ENCODE measurements at places on chromosomes 1 and 21. TPM values are rescaled to one million over a fixed set of nuclear protein-coding genes. Genes with fewer than 3 reads are reported as not detected.
A peak's percentile ranks its signal among the peaks of the same experiment; 100 is the strongest.

- DNase-seq = no peak
Measured at GRCh38 chr21:45537746-45538291, 4.4 kb downstream of the SLC19A1 start.

- DNase-seq = no peak
Measured at GRCh38 chr1:70990469-70991253, 57.0 kb downstream of the PTGER3 start.

GRCh38 chr1:7366286-7366954 is 404.7 kb upstream of the VAMP3 start:
- no peak for DNase-seq

DNA sequence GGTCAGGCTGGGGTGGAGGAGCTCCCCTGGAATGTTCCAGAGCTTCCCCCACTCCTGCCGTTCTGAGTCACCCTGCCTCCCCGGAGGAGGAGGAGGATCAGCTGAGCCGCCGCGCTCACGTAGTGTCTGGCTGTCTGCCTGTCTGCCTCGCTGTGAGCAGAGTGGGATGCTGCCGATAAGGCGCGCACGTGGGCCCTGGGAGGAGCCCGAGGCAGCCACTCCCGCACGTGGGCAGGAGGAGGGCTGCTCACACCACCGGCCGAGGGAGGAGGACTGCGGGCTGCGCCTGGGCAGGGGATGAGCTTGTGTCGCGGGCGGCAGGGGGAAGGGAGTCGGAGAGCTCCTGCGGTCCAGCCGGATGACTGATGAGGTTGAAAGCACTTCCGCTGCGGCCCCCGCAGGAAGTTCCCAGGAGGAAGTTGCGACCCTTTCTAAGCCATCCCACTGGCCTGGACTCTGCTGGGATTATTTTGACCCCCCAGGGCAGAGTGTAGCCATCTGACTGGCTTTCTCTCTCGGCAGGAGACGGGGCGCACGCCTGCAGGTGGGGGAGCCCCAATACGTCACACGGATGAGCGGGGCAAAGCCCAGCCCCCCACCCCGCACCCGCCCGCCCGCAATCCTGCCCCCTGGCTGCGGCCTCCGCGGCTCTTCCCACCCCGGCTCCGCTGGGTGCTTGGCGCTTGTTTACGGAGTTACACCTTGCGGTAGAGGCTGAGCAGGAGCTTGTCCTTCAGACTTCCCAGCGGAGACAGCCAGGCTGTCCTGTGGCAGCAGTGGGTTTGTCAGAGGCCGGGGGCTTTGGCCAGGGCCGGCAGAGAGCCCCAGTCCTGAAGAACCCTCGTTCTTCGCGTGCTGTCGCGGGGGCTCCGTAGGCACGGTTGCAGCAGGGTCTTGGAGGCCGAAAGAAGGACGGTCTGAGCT is 9.8 kb downstream of the PDXK start:
- DNase-seq = peak; percentile 87

- no peak for DNase-seq
Measured at GRCh38 chr1:79657951-79658658, 651.6 kb upstream of the ADGRL4 start.

Gene EFNA4
- 2.8 TPM for total RNA-seq

Gene FHAD1
- total RNA-seq = not detected

Gene KRTAP10-1
- total RNA-seq = not detected

GRCh38 chr1:62337706-62338631 is 18.7 kb upstream of the KANK4 start:
- DNase-seq = no peak

- DNase-seq = no peak
Measured at GRCh38 chr1:1191734-1192133, 14.7 kb downstream of the TNFRSF18 start.

- DNase-seq = no peak
Measured at GRCh38 chr1:233027046-233027445, 76.6 kb downstream of the NTPCR start.

DNA sequence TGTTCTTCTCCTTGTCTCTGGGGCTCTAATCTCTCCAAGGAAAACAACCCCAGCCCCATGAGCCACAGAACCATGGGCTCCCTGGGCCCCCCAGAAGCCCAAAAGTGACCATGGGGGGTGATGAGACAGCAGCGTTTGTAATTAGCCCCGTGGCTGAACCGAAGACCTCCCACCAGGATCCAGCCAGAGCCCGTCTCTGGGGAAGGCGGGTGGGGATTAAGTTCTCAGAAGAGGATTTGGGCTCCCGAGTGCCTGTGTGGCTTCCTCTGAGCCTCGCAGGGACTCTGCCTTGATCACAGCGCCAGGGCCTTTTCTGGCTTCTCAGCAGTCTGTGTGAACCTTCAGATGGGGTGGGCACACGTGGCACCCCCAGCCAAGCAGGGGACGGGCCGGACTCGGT is 77.0 kb downstream of the ALPL start:
- no peak for DNase-seq

Gene EVA1B
- total RNA-seq = 107 TPM

- DNase-seq = no peak
Measured at GRCh38 chr1:185152187-185152767, 4.5 kb downstream of the TRMT1L start.

DNA sequence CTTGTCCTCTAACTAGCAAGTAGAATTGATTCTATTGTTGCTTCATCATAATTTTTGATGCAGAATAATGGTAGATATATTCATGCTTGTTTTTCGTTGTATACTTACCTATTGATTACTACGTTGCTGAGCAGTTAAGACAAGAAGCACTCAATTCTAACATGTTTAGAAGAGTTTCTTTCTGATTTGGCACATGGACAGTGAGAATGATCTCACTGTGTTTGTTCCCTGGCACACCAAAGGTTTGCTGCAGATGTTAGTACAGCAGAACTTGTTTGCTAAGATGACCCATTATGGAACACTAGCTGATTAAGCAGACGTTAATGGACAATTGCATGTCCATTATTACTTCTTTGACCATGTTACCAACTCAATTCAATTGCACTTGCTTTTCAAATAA is 184.7 kb upstream of the SGIP1 start:
- no peak for DNase-seq

- DNase-seq = no peak
Measured at GRCh38 chr1:196306421-196306820, 301.8 kb downstream of the KCNT2 start.

DNA sequence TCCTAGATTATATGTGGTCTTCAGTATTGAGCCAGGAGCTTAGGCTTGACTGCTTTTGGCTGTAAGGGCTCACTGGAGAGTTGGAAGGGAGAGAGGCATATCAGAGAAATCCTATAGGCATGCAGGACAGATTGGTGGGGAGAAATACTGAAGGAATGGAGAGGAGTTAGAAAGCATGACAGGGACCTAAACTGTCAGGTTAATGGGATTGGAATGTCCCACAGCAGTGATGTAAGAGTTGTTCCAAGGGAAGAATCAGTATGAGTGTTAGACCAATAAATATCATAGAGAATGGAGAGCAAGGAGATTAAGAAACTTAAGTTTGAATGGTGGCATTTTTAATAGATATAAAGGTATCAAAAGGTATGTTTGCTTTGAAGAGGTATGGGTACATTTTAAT is 39.7 kb downstream of the SLC35A3 start:
- DNase-seq = no peak

GRCh38 chr1:193569096-193569982 is 382.9 kb upstream of the B3GALT2 start:
- no peak for DNase-seq

Gene PODN
- total RNA-seq = 152 TPM

DNA sequence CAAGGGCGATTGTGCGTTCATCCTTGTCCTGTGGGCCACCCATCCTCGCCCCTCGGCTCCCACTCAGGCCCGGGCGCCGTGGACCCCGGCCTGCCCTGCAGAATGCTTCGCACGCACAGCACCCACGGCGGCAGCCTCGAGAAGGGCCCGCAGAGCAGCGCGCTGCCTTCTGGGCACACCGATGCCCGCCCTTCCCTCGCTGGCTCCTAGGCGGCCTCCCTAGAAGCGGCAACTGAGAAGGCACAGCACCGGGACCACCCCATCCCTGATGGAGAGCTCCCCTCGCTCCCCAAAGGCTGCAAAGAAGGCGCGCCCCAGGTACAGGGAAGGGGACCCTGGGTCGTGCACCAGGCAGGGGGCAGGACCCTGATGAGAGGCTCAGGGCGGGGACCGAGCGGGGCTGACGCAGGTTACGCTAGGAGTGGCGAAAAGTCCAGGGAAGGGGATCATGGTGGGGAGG is 971 bp downstream of the CAPZB start:
- DNase-seq = no peak

Gene FNDC5
- total RNA-seq = 18.8 TPM

DNA sequence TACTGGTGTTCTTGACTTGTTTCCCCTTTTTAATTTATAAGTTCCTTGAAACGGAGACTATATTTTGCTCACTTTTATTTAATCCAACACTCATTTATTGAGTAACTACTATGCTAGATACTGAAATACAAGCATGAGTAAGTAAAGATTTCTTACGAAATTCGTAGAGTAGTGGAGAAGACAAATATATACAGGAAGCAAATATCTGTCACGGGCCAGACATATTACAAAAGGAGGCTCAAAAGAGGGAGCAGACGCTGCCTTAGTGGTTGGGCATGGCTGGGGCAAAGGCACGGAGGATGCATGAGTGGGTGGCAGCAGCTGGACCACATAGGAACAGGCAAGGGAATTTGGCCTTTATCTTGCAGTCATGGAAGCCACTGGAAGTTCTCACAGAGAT is 6.8 kb downstream of the NCF2 start:
- DNase-seq = no peak

Gene UTS2
- not detected for total RNA-seq

- DNase-seq = no peak
Measured at GRCh38 chr1:200154069-200154767, 126.7 kb downstream of the NR5A2 start.

- no peak for DNase-seq
Measured at GRCh38 chr1:85447006-85447943, 17.7 kb downstream of the DDAH1 start.

GRCh38 chr1:39840507-39840906 is 42.8 kb downstream of the TRIT1 start:
- no peak for DNase-seq

DNA sequence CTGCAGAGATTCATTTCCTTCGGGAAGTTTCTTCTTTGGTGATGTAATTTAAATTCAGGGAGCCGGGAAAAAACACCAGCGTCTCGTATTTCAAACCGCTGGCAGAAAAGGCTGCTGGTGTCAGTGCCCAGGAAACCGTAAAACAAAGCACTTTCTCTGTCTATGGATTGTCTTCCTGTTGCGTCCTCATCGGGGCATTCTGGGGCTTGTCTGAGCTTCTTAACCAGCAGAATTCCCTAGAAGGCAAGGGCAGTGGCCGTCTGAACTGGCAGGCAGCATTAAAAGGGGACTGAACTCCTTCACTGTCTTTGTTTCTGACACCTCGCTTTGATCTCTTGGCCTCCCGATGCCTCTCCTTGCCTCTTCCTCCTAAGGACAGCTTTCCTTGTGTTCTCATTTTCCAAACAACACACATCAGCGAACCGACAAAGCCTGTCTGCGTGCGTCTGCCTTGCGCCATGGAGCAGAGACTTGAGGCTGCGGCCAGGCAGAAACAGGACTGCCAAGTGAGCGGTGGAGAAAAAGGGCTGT is 391.6 kb upstream of the VAMP3 start:
- no peak for DNase-seq

- no peak for DNase-seq
Measured at GRCh38 chr1:109371341-109371739, 26.4 kb downstream of the SORT1 start.

Measured in thoracic aorta (tissue), 2 donors.